Esophagus squamous epithelium (tissue), 5 donors: ENCODE measurements at places on chromosomes 7 and 10.

DNA sequence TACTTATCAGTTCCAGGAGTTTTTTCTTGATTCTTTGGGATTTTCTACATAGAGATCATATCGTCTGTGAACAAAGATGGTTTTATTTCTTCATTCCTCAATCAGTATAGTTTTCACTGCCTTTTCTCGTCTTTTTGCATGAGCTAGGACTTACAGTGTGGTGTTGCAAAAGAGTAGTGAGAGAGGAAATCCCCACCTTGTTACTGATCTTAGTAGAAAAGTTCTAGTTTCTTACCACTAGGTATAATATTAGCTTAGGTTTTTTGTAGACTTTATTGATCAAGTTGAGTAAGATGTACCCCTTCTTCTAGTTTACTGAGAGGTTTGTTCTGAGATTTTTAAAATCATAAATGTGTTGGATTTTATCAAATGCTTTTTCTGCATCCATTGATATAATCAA is 123.3 kb downstream of the TMEM26 start:
- no peak for DNase-seq

DNA sequence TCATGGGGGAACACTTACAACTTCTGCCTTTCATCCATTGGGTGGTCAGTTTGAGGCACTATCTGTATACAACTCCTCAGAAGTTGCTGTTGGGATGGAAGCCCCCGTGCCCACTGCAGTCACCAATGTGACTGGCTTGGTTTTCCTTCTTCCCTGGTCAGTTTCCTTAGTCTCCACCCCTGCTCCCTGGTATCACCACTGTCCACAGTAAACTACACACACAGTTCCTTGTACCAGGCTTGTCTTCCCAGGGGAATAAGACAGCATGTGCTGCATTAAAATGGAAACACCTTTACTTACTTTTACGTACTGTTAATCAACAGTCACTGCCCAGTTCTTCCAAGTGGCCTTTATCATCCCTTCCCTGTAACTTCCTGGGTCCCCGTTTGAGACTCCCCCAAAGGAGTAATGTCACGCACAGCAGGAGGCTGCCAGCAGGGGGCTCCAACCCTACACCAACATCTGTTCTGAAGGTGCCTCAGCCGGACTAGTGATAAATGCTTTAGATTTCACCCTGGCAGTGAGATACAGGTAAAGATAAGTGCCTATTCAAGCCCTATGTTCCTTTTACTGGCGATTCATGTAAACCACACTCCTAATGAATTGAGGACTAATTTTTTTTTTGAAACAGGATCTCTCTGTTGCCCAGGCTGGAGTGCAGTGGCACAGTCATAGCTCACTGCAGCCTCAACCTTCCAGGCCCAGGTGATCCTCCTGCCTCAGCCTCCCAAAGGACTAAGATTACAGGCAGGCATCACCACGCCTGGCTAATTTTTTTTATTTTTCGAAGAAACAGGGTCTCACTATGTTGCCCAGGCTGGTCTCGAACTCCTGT is 45.3 kb upstream of the PIK3AP1 start:
- DNase-seq: no peak

DNA sequence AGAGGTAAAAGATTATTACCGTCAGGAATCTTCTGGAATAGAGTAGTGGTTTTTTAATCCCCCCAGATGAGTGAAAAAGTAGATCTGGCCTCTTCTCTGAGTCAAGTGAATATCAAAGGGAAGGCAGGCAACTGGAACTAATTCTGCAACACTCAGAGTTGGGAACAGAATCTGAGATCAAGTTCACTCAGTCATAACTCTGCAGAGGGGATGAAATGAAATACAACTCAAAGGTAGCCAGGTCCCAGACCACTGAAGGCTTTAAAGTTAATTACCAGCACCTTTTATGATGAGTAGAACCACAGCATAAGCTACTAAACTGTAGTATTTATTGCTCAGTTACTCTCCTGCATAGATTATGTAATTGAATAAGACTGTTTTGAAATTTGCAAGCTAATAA is 455.6 kb upstream of the AKR1E2 start:
- DNase-seq: no peak

DNA sequence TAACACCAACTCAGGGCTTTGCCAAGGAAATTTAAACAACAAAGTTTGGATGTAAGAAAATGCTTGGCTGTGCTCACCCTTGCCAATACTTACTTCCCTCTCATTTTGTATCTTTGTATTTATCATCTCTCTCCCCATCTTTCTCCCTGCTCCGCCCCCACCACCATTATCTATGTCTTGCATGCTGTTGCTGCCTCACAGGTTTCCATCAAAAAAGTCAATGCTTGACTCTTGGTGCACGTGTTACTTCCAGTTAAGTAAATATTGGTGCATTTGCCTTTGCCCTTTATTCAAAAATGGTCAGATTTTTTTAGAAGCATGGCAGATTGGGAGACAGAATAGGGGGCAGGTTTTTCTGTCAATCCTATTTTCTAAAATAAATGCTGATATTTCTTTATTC is 626.0 kb downstream of the ACTR3B start:
- DNase-seq: no peak

DNA sequence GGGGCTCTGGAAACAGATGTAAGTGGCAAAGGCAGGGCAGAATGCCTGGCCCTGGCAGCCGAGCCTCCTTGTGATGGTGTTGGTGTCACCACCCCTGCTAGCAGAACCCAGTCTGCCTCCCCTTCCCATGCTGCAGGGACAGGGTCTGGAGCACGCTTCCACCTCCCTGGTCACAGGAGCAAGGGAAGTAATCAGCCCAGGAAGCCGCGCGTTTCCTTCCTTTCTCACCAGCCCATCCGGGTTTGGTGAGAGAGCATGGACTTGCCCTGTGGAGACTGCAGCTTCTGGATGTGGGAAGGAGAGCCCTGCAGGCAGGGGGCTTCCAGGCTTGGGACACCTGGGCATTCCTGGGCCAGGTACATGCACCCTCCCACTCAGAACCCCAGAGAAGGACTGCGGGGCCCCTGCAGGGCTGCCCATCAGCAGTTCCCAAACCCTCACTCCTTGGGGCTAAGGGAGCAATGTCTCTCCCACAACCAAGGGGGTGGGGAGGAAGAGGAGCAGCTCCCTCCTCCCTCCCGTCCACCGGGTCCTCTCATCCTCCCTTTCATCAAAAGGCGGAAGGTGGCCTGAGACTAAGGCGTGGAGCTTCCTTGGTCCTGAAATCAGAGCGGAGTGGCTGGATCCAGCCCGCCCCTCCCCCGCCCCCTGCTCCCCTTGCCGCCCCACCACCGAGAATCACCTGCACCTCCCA is 1.8 kb downstream of the MMRN2 start:
- DNase-seq: no peak

GRCh38 chr7:85186521-85187241 is at the start of gene SEMA3D:
TSS of gene SEMA3D (minus strand) at chr7:85187056. CDS start at chr7:85121891, 65,165 bp downstream.
- DNase-seq: no peak

DNA sequence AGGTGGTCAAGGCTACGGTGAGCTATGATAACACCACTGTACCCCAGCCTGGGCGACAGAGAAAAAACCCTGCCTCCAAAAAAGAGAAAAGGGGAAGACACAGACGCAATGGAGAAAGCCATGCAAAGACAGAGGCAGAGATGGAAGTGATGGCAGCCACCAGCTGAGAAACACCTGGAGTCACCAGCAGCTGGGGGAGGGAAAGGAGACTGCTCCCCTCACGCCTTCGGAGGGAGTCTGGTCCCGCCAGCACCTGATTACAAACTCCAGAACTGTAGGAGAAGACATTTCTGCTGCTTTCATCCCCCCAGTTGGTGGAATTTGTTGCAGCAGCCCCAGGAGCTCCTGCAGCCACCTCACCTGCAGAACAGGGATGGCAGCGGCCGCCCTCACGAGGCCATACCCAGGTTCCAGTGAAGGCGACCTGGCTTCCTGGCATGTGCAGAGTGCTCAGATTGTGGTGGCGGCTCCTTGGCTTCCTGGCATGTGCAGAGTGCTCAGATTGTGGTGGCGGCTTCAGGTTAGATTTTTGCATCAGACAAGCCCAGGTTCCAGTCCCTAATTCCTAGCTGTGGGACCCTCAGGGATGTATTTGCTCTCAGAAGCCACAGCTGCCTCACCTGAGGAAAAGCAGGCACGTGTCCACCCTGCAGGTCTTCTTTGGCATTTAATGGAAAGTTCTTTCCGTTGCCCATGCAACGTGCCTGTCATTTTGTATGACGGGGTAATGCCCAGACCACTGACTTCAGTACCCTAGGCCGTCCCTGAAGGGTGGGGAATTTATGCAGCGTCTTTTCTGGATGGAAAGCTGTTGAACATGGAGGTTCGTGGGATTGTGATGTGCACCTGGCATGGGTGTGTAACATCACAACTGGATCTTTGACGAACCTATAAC is 182.9 kb downstream of the EBF3 start:
- no peak for DNase-seq

DNA sequence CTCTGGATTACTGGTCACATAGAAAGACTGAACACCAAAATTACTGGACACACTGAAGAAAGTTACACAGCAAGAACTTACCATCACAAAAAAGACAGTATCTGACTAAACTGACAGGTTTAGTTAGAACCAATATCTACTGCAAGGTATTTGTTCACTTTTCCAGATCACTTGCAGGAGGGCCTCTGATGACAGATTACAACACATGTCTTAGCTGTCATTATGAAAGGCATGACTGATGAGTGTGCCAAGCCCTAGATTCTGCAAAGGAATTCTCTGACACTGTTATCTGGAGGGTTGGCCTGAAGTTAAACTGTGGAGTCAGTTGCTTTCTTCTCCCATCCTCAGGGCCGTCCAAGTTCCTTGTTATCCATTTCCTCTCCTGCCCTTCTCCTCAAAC is 242.7 kb downstream of the KIF20B start:
- DNase-seq: no peak

- DNase-seq: no peak
Measured at GRCh38 chr7:141838581-141838980, 2.7 kb downstream of the PRSS37 start.

- DNase-seq: no peak
Measured at GRCh38 chr10:125124907-125125306, 35.5 kb downstream of the CTBP2 start.

GRCh38 chr7:19353180-19353579 is 208.0 kb upstream of the FERD3L start:
- no peak for DNase-seq

- DNase-seq: no peak
Measured at GRCh38 chr7:36760856-36761762, 36.8 kb upstream of the AOAH start.

- no peak for DNase-seq
Measured at GRCh38 chr7:70470746-70471145, 661.2 kb upstream of the GALNT17 start.

DNA sequence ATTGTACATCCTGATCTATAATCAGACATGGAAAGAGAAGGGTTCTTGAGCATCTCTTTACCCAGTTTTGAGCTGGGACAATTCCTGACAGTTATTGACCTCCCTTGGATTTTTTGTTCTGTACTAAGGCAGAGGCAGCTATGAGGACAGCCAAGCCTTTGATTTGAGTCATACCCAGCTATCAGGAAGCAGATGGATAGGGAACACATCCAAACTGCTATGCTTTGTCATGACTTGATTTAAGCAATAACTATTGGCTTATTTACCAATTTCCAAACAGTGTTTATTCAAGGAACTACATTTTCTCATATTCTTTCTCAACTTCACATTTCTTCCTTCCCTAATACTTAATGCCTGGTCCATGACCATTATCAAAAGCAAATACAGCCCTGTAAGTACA is 396.4 kb upstream of the STEAP1 start:
- DNase-seq: no peak

DNA sequence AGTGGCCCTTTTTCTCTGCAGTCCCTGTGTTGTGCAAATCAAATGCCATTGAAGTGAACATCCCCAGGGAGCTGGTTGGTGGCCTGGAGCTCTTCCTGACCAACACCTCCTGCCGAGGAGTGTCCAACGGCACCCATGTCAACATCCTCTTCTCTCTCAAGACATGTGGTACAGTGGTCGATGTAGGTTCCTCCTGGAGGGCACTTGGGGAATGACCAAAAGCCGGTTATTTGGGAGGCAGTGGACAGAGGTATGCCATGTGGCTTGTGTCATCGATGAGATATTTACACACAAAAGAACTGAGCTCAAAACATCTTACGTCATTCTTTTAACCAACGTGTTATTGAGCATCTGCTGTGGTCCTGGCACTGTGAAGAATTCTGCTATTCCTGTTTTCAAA is 19.7 kb downstream of the OIT3 start:
- DNase-seq: no peak

GRCh38 chr7:86598311-86598710 is 45.4 kb upstream of the GRM3 start:
- DNase-seq: no peak

DNA sequence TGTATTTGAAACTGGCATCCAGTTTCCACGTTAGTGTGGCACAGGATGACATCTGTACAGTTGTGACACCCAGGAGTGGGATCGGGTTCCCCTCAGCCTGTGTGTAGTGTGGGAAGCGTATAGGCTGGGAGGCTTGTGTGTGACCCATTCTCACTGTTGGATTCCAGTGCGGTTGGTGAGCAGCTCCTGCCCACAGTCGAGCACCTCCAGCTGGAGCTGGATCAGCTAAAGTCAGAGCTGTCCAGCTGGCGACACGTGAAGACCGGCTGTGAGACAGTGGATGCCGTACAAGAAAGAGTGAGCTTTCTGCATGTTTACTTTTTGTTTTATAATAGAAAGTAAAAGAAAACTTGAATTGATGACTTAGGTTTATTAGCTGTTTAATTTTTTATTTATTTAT is 18.7 kb upstream of the GET4 start:
- DNase-seq: no peak

DNA sequence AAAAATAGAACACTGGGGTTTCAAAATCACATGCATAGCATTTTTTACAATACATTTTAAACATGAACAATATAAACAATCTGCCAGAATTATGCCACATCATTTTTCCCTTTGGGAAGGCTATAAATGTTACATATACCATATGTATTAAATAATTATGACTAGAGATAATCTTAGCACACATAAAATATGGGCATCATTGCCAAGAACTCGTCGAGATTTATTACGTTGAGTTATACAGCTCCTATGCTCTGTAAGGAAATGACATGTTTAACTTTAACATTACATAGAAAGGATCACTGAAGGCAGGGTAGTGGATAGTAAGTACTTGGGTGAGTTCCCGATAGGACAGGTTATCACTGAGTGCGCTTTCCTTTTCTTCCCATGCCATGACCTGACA is 267.8 kb downstream of the PARD3 start:
- DNase-seq: no peak

- no peak for DNase-seq
Measured at GRCh38 chr7:81299711-81300110, 380.9 kb upstream of the SEMA3C start.

- no peak for DNase-seq
Measured at GRCh38 chr10:115093776-115094408, 727 bp downstream of the ATRNL1 start.

GRCh38 chr10:3584926-3585784 is 199.9 kb downstream of the KLF6 start:
- DNase-seq: no peak

DNA sequence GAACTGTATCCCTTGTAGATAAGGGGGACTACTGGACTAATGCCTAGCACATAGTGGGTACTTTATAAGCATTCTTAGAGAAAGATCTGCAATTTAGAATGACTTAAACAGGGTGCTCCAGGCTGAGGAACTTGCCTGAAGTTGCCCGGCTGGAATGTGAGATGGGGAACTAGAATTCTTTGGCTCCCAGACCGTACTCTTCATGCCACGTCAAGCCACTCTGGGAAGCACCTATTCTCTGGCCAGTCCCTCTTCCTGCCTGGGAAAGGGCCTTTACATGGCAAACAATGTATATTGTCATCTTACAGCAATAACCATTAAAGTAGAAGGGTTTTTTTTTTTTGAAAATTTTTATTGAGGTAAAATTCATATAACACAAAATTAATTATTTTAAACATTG is 34.5 kb downstream of the ATXN7L1 start:
- no peak for DNase-seq

- DNase-seq: no peak
Measured at GRCh38 chr7:96017877-96018276, 245.5 kb downstream of the DYNC1I1 start.
